Sigmoid colon (tissue), 7 donors: ENCODE measurements at places on chromosomes 6 and 20. TPM values are rescaled to one million over a fixed set of nuclear protein-coding genes. Genes with fewer than 3 reads are reported as not detected.

DNA sequence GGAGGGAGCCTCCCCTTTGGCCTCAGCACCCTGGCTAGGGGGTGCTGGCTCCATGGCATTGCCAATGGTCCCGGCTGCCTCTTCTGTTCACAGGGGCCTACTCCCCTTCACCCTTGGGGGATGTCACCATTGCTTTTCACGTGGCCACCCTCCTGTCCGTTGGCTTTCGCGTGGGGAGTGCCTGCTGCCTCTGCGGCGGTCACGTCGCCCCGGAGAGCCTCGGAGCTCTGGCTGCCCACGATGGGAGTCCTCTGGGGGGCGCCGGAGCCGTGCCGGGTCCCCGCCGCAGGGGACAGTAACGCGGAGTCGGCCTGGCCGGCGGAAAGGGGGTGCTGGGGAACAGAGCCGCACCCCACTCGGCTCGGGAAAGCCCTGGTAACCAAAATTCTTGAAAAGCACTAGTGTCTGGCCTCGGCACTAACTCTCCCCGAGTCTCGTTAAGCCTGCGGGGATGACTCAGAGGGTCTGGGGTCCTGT lies 661 bp upstream of the HEBP2 start:
- no peaks in the 10 kb centered on the region for H3K36me3 ChIP-seq
- peaks cover 7% of the 10 kb centered on the region for H3K4me1 ChIP-seq
- H3K27me3 ChIP-seq, result no peaks in the 10 kb centered on the region

GRCh38 chr6:111996144-111996865 lies 57.6 kb upstream of the CCN6 start:
- no peak overlapping the region for H3K4me3 ChIP-seq
- no peak overlapping the region for H3K27ac ChIP-seq
- no peaks in the 10 kb centered on the region for H3K27me3 ChIP-seq
- H3K36me3 ChIP-seq, result no peaks in the 10 kb centered on the region

The GNAS-AS1 gene
- not detected for total RNA-seq

DNA sequence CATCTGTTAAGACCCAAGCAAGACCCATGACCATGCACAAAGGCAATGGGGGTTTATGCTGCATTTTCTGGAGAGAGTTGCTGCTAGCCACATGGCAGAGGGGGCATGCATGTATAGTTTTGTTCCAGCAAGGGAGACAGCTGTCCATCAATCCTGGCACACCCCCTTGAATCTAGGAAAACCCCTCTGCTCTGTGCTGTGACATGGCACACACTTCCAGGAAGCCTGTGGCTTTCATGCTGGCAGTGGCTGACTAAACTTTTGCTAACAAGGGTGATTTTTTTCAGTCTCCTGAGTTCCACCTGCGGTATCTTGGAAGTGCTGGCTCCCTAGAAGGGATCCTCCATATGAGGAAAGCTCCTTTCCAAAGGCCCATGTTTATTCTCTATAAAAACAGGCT lies 9.1 kb upstream of the CST4 start:
- no peaks in the 10 kb centered on the region for H3K36me3 ChIP-seq
- no peaks in the 10 kb centered on the region for H3K4me1 ChIP-seq
- no peak for DNase-seq
- no peak overlapping the region for H3K4me3 ChIP-seq
- no peak overlapping the region for H3K27ac ChIP-seq

DNA sequence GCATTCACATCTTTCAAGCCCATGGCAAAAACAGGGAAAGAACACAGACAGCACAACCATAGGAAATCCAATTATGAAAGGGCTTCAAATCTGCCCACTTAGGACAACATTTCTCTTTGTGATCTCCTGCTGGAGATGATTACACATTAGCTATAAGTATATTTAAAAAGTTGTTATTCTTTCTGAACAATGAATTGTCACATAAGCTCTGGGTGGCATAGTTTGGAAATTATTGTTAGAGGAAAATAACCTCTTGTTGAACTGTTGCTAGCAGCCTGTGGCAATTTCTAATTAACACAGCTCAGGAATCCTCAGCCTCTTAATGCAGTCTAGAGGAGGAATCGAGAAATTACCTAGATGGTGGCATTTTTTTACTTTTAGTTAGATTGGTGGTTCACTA lies 54.9 kb downstream of the BCAS1 start:
- H3K27ac ChIP-seq, result no peak overlapping the region
- H3K36me3 ChIP-seq, result no peaks in the 10 kb centered on the region
- H3K4me1 ChIP-seq, result no peaks in the 10 kb centered on the region
- H3K27me3 ChIP-seq, result no peaks in the 10 kb centered on the region
- no peak for DNase-seq

GRCh38 chr6:79048611-79049010 lies 29.4 kb downstream of the PHIP start:
- no peaks in the 10 kb centered on the region for H3K36me3 ChIP-seq
- no peak for DNase-seq
- H3K27me3 ChIP-seq, result no peaks in the 10 kb centered on the region
- H3K27ac ChIP-seq, result no peak overlapping the region
- no peak overlapping the region for H3K4me3 ChIP-seq
- no peaks in the 10 kb centered on the region for H3K4me1 ChIP-seq

The TMEM244 gene
- total RNA-seq, result not detected

DNA sequence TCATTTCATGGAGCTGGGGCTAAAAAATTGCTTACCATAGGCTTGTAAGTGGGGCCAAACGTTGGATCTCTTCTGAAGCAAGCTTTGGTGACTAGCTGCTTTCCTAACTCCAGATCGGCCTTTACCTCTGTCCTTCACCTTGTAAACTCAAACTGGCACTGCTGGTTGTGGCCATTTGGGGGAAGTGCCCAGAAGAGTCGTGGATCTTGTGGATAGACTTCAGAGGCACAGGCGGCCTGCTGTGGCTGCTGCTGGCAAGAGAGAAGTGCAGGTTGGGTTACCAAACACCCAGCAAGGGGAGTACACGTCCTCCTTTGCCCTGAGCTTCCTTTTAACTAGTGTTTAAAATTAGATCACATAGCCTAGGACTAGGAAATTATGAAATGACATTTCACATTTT lies 36.8 kb upstream of the KLHL31 start:
- DNase-seq, result no peak
- no peaks in the 10 kb centered on the region for H3K4me1 ChIP-seq
- no peaks in the 10 kb centered on the region for H3K27me3 ChIP-seq
- no peaks in the 10 kb centered on the region for H3K36me3 ChIP-seq
- H3K27ac ChIP-seq, result no peak overlapping the region

DNA sequence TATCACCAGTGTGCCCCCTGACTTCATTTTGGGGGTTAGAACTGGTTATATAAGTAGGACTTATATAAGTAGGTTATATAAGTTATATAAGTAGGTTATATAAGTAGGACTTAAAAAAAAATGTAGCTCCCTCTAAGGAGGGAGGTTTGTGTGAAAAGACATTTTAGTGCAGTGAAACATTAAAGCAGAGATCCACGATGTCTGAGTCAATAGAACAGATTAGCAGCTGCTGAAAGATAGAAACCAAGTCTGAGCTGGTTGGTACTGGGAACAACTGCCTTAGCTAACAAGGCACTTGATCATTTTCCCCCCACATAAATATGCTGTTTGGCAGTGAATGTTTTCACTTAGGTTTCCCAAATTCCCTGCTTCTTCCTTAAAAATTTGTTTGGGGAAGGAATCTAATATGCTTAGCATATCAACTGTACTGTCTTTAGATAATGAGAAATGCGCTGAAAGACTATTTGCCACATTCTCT lies 2.1 kb upstream of the RPS12 start:
- H3K4me3 ChIP-seq, result peak overlapping the region; percentile 83
- peaks cover 30% of the 10 kb centered on the region for H3K4me1 ChIP-seq
- no peak for DNase-seq
- H3K36me3 ChIP-seq, result peaks cover 7% of the 10 kb centered on the region
- no peaks in the 10 kb centered on the region for H3K27me3 ChIP-seq

DNA sequence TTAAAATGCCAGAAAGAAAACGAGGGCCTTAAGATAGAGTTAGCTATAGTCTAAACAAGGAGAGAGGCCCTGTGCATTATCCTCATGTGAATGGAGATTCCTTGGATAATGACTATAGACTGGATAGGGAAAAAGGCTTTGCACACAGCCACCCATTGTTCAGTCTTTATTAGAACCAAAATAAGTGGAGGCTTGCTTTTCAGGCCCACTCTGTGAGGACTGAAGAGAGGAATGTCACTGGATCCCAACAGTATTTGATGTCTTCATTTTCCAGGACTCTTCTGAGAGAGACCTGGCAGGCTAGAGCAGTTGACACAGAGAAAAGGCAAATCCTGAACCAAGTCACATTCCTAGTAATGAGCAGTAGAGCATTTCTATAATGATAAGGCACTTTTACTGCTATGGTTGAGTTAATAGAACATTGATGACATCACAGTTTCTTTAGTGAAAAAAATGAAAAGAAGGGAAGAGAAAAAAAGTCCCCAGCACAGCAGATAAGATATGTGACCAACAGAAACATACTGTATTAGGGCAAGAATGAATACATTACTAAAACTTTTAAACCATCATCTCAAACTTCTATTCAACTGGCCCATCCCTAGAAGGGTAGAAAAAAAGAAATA lies 315.1 kb downstream of the EPHA7 start:
- H3K4me1 ChIP-seq, result no peaks in the 10 kb centered on the region
- no peaks in the 10 kb centered on the region for H3K27me3 ChIP-seq
- H3K36me3 ChIP-seq, result no peaks in the 10 kb centered on the region
- no peak overlapping the region for H3K4me3 ChIP-seq

DNA sequence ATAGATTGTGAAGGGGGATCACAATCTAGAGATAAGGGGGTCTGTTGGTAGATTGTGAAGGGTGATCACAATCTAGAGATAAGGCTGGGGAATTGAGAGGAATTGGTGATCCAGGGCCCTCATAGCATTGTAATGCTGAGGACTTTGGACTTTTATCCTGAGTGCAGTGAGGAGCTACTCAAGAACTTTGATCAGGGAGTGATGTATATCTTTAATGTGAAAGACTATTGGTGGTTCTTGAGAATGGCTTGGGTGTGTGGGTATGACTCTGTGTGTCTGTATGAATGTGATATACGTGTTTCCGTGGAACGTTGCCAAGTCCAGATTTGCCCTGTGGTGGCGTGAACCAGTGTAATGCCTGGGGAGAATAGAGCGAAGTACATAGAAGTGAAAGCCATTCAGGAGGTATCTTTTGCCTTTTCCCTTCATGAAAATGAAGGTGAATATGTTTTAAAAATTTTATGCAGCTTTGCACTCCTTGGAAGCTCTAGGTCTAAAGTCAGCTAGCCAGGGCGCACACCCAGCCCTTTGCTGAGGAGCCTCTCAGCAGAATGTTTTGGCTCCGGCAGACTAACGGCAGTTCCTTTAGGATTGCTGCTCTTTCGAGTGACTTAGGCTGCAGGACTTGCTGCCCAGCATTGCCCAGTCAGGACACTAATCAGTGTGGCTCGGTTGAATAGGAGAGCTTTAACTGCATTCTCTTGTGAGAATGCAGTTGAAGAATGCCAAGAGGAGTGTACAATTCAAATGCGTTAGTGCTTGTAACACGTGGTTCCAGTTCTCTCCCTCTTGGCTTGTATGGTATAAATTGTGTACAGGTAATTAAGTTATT lies 3.5 kb downstream of the ZFAND3 start:
- no peaks in the 10 kb centered on the region for H3K27me3 ChIP-seq
- H3K27ac ChIP-seq, result peak overlapping the region; percentile 35
- no peak for DNase-seq

The TREML2 gene
- total RNA-seq, result not detected

GRCh38 chr20:16438100-16438499 lies 135.1 kb downstream of the KIF16B start:
- H3K27me3 ChIP-seq, result no peaks in the 10 kb centered on the region
- H3K36me3 ChIP-seq, result no peaks in the 10 kb centered on the region
- H3K27ac ChIP-seq, result no peak overlapping the region
- H3K4me3 ChIP-seq, result no peak overlapping the region
- no peaks in the 10 kb centered on the region for H3K4me1 ChIP-seq

GRCh38 chr6:11389977-11390376 lies 147.6 kb upstream of the TMEM170B start:
- no peaks in the 10 kb centered on the region for H3K27me3 ChIP-seq
- no peaks in the 10 kb centered on the region for H3K4me1 ChIP-seq
- no peak overlapping the region for H3K4me3 ChIP-seq
- H3K27ac ChIP-seq, result no peak overlapping the region
- H3K36me3 ChIP-seq, result no peaks in the 10 kb centered on the region

- no peaks in the 10 kb centered on the region for H3K36me3 ChIP-seq
- H3K4me1 ChIP-seq, result no peaks in the 10 kb centered on the region
- DNase-seq, result no peak
- no peaks in the 10 kb centered on the region for H3K27me3 ChIP-seq
- H3K27ac ChIP-seq, result no peak overlapping the region
Observed at GRCh38 chr20:45588800-45589199, 9.7 kb upstream of the WFDC8 start.

GRCh38 chr6:100381111-100381510 lies 83.6 kb downstream of the SIM1 start:
- H3K4me1 ChIP-seq, result no peaks in the 10 kb centered on the region
- no peak overlapping the region for H3K27ac ChIP-seq
- no peaks in the 10 kb centered on the region for H3K27me3 ChIP-seq
- H3K36me3 ChIP-seq, result no peaks in the 10 kb centered on the region
- no peak overlapping the region for H3K4me3 ChIP-seq

DNA sequence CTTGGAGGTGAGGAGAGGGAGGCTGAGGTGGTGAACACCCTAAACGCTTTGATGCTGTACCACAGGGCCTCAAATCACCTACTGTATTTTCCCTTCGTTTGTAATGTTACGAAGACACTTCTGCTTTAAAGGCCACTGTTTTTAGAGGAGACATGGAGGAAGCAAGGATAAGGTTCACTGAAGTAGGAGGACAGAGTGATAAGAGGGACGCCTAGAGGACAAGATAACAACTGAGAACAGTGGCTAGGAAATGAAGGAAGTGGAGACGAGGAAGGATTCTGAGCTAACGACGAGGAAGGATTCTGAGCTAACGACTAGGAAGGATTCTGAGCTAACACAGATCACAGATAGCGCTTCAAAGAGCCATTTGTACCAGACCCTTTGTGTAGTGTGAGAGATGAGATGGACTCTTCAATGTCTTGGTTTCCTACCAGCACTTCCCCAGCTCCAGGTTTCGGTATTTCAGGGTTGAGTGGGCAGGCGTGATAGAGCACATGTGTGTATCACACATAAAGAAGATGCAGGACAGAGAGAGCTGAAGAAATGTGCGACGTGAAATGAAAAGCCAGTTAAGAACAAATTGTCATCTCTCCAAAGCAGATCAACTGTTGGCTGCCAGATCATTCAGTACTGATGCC lies 7.5 kb downstream of the SF3B5 start:
- no peak for DNase-seq
- no peaks in the 10 kb centered on the region for H3K27me3 ChIP-seq
- H3K4me1 ChIP-seq, result no peaks in the 10 kb centered on the region
- H3K36me3 ChIP-seq, result peaks cover 5% of the 10 kb centered on the region

The AFDN gene
- total RNA-seq, result 83.6 TPM

The PET117 gene
- total RNA-seq, result 17.8 TPM

The SRMS gene
- not detected for total RNA-seq

GRCh38 chr6:75272145-75272840 lies 12.3 kb downstream of the TMEM30A start:
- peaks cover 61% of the 10 kb centered on the region for H3K4me1 ChIP-seq
- no peaks in the 10 kb centered on the region for H3K27me3 ChIP-seq
- no peak for DNase-seq
- H3K36me3 ChIP-seq, result no peaks in the 10 kb centered on the region
- no peak overlapping the region for H3K4me3 ChIP-seq
